Activated T-cell treated with anti-CD3 and anti-CD28 coated beads, Interleukin-2, amount 50 U/mL, for 48 hours (primary cell): ENCODE measurements at places on chromosomes 1 and 21.

DNA sequence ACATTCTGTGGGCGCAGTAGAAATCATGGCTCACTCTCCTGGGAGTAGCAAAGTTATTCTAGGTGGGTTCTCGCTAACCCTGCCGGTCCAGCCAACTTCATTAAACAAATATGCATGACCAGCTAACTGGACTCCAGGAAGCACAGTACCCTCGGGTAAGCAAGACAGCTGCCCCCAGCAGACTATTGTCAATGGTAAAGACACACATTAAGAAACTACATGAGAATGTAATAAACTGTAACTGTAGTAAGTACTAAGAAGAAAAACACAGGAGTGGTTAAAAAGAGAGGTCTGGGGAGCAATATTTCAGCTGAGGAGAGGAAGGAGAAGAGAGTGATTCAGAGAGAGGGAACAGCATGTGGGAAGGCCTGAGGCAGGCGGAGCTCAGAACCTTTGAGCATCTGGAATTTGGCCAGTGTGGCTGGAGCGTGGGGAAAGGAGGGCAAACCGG is 7.4 kb downstream of the SLC2A5 start:
- DNase-seq: no peak

- no peak for DNase-seq
Observed at GRCh38 chr1:71600023-71600422, 519.2 kb upstream of the ZRANB2 start.

DNA sequence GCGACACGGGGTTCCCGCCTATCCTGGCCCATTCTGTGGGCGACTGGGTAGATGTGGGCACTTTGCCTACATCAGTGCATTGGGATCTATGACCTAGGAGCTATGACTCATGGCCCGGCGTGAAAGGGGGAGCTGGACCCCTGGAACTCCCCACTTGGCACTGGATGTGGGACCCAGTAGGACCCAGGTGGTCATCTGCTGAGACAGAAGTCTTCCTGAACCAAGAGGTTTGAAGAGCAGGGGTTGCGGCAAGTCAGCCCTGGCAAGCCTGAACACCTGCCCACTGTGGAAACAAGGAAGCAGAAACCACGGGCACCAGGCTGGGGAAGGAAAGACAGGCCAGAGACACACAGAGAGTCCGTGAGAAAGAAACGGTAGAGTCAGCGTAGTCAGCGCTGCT is 656.7 kb downstream of the AJAP1 start:
- no peak for DNase-seq

DNA sequence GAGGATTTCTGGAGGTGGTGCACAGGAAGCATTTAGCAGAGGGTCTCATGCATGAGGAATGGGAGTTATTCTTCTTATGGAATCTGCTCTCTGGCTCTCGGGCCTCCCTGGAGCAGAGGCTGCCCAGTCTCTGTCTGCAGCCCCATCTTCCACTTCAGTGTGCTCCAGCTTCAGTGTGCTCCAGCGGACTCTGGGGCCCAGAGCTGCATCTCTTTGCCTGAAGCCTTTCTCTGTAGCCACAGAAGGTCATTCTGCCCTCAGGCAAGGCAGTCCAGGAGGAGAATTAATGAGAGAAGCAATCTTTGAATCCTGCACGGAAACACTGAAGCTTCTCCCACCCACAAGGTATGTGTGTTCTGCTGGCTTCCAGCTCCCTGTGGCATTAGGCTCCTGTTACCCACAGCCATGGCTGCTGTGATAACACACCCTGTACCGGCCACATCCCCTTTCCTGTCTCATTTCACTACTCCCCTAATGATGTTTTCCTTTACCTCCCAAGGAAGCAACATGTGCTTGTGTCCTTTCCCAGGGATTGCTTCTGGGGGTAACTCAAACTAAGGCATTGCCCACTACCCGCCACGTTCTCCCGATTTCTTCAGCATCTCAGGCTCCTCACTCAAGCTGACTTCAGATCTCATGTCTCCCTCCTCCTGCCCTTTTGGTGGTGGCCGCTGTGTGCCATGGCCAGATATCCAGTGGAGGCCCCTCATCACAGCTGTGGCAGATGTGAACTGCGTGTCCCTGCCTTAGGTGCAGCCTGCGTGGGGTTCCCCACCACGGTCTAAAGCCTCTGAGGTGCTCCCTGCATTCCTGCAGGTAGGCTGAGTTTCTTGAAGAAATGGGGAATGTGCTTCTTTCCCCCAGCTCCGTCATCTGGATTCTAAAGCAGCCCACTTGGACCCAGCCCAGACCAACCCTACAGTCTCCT is 181.2 kb upstream of the GALNT2 start:
- DNase-seq: no peak

DNA sequence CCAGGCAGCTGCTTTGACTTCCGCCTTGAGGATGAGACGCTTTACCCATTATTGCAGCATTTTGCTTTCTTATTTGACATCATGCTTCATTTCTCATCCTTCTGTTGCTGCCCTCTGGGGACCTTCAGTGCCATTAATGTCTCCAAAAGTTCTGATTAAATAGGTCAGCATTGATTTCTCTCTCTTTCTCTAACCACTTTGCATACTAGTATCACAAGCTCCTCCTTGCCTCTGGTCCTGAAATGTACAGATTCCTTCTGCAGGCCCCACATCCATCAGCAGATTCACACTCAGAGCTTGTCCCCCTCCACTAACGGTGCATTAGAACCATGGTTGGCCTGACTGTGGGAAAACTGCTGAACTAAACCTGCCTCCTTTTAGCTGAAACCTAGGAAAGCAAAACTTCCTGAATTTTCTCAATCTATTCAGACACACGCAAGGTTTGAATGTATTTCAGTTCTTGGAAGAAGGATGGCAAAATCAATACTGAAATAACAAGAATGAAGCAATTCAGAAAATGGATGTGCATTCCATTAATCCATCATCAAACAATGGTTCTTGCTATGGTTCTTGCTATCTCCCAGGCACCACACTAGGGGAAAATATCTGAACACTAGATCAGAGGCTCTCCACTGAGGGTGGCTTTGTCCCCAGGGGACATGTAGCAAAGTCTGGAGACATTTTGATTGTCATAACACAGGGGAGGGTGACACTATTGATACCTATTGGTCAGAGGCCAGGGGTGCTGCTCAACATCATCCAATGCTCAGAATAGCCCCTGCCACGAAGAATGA is 154.5 kb downstream of the PCP4 start:
- DNase-seq: no peak

- no peak for DNase-seq
Observed at GRCh38 chr1:155188268-155188667, 14.6 kb downstream of the TRIM46 start.

GRCh38 chr1:17381161-17381560 is 9.2 kb downstream of the PADI6 start:
- DNase-seq: no peak

DNA sequence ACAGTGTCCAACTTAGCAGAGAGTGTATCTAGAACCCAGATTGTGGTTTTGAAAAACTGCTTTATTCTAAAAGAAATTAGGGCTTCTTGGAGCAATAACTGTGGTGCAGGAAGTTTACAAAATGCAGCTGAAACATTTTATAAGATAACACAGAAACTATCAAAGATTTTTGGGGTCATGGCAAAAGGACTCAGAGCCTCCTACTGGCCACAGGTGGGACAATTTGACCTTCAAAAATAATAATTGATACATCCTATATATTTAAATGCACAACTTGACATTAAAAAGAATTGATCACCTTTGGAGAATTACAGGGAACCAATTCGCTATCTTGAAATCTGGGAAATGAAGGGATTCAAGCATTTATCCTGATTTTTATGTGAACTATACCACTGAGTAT is 235.2 kb downstream of the RPS6KC1 start:
- no peak for DNase-seq
